ENCODE measurements at places on chromosomes 12 and 14.
A peak's percentile ranks its signal among the peaks of the same experiment; 100 is the strongest.

DNA sequence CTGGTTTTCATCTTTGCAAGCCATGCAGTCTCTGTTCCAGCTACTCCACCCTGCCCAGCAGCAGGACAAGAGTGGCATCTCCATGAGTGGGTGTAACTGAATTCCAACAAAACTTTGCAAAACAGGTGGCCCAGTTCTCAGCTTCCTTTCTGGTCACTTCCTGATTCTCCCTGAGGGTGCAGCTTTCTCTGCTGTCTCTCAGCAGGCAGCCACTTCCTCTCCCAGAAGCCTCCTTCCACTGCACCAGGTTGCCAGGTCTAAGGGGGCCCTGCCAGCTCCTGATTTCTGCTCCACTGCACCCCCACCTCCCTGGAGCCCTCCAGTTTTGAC, 341.0 kb upstream of the FKBP4 start:
- peak; percentile 31 for DNase-seq

DNA sequence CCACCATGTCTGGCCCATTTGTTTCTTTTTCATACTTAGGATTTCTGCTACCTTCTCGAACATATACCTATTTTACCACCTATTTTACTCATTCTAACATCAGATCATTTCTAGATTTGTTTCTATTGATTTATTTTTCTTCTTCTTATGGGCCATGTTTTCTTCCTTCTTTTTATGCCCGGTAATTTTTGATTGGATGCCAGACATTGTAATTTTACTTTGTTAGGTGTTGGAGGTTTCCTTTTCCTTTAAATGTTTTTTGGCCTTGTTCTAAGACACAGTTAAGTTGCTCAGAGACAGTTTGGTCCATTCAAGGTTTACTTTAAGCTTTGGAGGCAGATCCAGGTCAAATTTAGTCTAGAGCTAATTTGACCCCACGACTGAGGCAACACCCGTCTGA, 14.7 kb upstream of the BEGAIN start:
- DNase-seq: no peak

DNA sequence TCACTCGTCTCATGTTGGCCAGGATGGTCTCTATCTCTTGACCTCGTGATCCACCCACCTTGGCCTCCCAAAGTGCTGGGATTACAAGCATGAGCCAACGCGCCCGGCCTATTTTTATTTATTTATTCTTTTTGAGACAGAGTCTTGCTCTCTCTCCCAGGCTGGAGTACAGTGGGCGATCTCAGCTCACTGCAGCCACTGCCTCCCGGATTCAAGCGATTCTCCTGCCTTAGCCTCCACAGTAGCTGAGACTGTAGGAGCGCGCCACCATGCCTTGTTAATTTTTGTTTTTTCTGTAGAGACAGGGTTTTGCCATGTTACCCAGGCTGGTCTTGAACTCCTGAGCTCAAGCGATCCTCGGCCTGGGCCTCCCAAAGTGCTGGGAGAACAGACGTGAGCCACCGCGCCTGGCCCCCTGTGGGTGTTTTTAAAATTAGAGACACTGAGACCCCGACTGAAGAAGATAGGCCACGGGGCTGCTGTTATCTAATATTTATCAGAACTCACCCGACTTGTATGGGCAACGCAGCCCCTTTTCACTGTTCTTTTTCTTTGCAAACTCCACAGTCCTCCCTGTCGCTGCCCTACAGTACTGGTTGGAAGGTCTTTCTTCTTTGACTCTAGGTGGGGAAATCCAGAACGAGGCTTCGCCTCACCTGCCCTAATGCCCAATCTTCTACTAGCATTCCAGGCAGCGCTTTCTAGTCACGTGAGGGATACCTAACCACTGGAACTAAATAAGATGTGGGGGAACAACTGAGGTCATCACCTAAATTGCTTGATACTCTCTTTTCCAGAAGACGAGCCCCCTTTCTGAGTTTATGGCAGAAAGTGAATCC, 1.4 kb upstream of the GABARAPL1 start:
- no peak for DNase-seq

DNA sequence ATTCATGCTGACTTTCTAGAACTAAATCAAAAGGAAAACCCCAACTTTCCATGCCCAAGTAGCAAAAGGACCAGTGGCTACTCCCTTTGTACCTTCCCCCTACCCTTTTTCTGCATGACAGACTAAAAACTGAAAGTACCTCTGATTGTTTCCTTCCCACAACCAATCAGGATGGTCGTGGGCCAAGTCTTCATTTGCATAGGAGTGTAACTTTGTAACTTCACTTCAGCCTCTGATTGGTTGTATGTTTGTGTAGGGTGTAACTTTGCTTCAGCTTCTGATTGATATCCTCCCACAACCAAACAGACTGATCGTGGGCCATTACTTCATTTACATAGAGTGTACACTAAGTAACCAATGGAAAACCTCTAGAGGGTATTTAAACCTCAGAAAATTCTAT, 96.5 kb downstream of the DENND5B start:
- DNase-seq: no peak

- DNase-seq: no peak
Measured at GRCh38 chr12:110563702-110564470, 19.2 kb downstream of the PPTC7 start.

GRCh38 chr12:120065472-120065871, 51.1 kb downstream of the RAB35 start:
- DNase-seq: no peak

- DNase-seq: no peak
Measured at GRCh38 chr14:60328583-60328982, 79.6 kb downstream of the PPM1A start.

DNA sequence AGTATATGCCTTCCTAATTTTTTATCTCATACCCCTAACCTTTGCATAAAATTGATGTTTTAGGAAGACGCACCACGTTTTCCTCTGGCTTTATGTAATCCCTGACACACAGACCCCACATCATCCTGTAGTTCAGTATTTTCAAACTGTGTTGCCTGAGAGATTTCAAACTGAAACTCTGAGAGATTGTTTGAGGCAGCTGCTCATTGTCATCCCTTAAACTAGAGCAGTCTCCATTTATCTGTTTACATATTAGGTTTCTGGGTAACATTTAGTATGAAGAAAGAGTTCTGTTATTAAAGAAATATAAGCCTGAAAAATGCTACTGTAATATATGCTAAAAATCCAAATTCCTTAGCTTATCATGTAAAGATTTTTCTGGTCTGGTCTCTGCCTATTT, 24.3 kb downstream of the MNAT1 start:
- DNase-seq: no peak

DNA sequence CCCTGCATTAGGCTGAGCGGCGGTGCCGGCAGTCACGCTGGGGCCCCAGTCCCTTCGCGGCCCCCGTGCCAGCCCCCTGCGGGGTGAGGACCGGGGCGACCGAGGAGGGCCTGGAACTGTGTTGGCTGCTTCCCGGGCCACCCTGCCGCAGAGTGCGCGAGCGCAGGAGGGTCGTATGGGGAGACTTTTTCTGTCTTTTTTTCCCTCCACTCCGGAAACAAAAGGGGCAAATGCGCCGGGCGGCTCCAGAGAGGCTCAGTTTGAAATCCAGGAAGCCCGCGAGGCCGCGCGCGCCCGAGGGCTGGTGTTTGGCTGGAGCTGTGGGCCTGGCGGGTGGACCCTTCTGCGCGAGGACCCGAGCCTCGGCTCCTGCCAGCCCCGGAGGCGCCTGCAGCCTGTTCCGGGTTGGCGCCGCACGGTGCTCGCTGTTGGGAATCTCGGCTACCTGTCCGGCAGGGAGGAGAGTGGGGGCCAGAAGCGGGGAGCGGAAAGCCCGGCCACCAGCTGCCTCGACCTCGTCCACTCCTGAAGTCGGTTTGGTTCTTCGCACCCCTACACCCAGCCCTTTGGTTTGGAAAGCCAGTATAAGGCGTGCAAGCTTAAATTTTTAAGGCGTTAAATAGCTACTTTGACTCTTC, 638 bp downstream of the PLEKHG3 start:
- DNase-seq: no peak

DNA sequence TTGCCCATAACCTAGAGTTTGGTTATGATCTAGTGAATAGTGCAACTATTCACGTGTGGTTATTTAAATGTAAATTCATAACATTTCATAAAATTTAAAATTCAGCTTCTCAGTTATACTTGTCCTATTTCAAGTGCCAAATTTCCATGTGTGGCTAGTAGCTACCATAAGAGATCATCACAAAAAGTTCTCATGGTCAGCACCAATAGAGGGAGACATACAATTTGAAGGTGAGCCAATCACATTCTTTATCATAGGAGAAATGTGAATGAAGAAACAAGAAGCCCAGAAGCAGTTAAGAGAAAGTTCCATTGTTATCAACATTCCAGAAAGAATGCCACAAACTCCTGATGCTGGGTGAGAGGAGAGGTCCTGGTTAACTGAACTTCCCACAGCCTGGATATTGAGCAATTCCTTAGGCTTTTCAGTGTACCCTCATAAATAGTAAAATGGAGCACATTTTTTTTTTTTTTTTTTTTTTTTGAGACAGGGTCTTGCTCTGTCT, 892.9 kb upstream of the USP15 start:
- no peak for DNase-seq

DNA sequence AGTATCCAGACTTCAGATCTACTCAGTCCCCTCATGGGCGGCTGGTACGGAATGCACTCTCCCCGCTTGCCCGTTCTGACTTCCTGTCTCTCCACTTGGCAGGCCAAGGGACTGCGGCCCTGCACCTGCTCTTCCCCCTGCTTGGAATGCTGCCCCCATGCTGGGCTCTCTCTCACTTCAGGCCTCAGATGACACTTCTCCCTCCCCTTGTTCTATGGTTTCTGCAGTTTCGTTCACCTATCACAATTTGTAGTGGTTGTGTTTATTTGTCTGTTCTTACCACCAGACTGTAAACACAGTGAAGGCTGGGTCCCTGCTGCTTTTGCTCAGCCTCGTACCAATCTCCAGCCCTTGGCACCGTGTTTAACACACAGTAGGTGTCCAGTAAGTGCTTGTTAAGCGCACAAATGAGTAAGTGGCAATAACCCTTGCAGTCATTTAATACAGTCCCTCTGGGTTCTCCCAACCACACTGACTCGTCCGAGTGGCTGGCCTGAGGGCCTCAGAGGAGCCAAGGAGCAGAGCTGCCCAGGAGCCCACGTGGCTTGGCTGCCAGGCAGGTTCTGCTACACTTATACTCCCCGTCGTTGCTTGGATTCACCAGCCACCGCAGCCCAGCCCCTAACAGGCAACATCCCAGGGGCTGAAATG, 11.8 kb downstream of the SLC6A12 start:
- no peak for DNase-seq
